ENCODE measurements at places on chromosomes 6 and 20. TPM values are rescaled to one million over a fixed set of nuclear protein-coding genes. Genes with fewer than 3 reads are reported as not detected.

- no peak for DNase-seq
Observed at GRCh38 chr20:42610070-42610469, 579.6 kb downstream of the PTPRT start.

- no peak for DNase-seq
Observed at GRCh38 chr6:73525546-73526330, 4.9 kb upstream of the EEF1A1 start.

DNA sequence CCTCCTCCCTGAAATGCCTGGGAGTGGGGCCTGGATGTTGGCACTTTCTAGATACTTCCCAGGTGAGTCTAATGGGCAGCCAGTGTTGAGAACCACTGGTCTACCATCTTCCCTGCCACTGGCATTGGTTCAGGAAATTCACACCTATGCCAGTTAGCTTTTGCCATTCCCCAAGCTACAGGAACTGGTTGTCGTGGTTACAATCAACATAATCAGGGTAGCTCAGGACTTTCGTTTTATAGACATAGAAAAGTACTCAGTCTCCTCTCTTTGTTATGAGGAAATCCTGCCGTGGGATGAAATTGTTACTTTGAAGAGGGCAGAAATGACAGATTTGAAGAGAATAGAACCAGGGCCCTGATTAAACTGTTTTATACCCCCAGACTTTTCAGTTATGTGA is 127.9 kb upstream of the FOXO3 start:
- no peak for DNase-seq

Gene SNAP91
- 0.95 TPM for total RNA-seq

Gene PNPLA1
- not detected for total RNA-seq

Data from Peyer's patch (tissue), 4 donors.